Urinary bladder (tissue), 4 donors: ENCODE measurements at places on chromosomes 3 and 15. TPM values are rescaled to one million over a fixed set of nuclear protein-coding genes. Genes with fewer than 3 reads are reported as not detected.

GALNT15 gene
- total RNA-seq, result 6.0 TPM

IL12A gene
- total RNA-seq, result 0.58 TPM

ANKRD28 gene
- total RNA-seq, result 83.8 TPM

COL6A5 gene
- total RNA-seq, result 6.1 TPM

DNA sequence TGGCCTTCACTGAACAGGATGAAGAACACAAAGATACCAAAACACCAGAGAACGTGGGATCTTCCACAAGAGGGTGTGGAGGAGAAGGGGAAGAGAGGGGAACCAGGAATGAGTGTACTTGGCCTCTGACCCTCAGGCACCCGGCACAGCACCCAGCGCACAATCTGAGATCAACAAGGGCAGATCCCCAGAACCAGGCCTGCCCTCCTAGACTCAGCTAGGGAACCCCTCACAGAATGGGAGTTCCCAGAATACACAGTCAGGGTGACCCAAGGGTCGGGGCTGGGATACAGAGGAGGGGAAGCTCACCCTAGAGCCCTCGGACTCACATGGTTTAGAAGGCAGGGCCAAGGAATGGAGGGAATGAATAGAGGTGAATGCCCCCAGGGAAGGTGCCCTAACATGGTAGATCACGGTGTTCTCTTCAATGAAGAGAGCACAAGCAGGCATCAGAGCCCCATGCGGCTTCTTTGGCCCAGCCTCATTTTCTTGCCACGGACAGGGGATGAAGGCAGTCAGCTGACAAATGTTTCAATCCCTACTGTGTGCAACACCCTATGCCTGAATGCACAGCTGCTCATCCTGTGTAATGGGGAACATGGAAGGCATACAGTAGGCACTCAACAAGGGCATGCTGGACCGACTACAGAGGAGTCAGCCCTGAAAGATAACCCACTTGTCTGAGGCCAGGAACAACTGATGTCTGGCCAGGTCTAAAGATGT, 13.1 kb downstream of the BMF start:
- no peak for DNase-seq

GRCh38 chr15:62124973-62125303, 40.1 kb downstream of the C2CD4B start:
- DNase-seq, result no peak

- no peak for DNase-seq
Measured at GRCh38 chr3:10709110-10709781, 106.8 kb upstream of the SLC6A11 start.

DNA sequence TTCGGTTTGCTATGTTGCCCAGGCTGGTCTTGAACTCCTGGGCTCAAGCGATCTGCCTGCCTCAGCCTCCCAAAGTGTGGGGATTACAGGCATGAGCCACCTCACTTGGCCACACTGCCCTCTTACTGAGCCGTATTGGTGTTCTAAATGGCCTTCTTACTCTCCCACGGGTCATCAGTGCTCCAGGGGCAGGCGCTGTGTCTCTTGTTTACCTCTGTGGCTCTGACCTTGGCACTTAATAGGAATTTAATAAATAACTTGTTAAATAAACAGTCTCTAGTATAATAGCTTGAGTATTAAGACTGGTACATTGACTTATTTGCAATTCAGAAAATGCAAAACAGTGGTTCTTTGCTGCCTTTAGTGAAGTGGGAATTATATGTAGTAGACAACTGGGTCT, 13.7 kb downstream of the FLNB start:
- no peak for DNase-seq

DNA sequence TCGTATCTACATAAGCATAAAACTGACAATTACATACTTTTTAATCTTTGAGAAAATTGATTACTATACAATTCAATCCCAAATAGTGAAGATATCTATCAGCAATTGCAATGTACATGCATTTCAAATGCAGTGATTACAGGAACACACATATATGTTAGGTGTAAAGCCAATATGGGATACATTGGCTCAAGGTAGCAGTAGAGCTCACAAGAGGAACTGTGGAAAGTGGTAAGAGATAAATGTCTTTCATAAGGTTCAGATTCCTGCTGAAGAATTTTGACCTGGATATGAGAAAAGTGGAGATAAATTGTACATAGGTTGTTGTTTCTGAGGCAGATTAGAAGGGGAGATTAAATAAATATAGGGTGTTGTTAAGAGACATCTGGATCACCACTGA, 1280.5 kb downstream of the OTOL1 start:
- DNase-seq, result no peak

- no peak for DNase-seq
Measured at GRCh38 chr15:86773736-86774135, 694.1 kb downstream of the AGBL1 start.

- DNase-seq, result no peak
Measured at GRCh38 chr3:148026009-148026588, 616.9 kb downstream of the ZIC1 start.

DNA sequence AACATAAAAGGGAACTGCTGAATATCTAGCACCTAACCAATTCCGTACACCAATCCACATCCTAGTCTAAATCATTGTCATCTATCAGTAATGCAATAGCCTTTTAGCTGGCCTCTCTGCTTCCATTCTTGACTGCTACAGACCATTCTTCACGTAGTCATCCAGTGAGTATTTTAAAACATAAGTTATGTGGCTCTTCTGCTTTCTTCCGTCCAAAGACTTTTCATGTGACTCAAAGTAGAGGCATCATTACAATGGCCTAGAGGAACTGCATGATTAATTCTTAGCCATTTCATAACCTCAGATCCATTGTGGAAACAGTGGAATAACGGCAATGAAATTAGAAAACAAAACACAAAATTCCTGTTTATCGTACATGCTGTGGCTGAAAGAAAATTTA, 88.9 kb upstream of the CBLB start:
- DNase-seq, result no peak

DNA sequence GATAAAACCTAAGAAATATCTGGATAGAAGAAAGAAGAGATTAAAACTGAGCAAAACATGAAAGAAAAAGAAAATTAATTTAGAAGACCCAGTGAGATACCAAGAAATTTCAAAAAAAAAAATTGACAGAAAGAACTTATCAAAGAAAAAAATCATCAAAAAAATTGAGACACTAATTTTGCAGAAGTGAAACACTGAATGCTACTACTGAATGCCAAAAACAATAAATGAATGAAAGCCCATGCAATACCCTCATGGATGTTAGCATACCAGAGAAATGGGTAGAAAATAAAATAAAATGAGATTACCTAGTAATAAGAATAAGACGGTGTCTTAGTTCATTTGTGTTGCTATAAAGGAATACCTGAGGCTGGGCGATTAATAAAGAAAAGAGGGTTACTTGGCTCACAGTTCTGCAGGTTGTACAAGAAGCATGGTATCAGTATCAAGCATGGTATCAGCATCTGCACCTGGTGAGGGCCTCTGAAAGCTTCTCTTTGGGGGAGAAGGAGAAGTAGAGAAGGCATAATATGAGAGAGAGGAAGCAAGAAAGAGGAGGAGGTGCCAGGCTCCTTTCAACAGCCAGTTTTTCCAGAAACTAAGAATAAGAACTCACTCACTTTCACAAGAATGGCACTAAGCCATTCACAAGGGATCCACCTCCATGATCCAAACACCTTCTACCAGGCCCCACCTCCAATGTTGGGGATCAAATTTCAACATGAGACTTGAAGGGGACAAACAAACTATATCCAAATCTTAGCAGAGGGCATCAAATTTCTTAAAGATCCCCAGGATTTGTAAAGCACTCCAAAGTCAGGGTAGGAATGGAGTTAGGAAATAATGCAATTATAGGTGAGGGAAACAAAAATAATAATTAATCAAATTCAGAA, 73.2 kb downstream of the BTLA start:
- DNase-seq, result no peak

- no peak for DNase-seq
Measured at GRCh38 chr15:66661432-66662096, 40.5 kb upstream of the SMAD6 start.

DNA sequence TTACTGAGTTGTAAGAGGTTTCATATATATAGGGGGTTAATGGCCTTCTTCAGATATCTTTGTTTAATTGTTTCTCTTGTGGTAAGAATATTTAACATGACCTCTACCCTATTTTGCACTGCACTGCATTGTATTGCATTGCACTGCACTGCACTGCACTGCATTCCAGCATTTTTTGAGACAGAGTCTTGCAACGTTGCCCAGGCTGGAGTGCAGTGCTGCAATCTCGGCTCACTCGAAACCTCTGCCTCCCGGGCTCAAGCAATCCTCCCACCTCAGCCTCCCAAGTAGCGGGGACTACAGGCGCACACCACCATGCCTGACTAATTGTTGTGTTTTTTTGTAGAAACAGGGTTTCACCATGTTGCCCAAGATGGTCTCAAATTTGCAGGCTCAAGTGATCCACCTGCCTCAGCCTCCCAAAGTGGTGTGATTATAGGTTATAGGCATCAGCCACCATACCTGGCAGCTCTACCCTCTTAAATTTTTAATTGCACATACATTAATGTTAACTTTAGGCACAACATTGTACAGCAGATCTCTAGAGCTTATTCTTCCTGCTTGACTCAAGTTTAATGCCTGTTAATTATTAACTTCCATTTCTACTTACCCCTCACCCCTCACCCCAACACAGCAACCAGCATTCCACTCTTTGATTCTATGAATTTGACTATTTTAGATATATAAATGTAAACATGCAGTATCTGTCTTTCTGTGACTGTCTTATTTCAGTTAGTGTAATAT, 38.4 kb downstream of the NEDD4 start:
- DNase-seq, result no peak
